ENCODE measurements at places on chromosomes 1 and 21.

GRCh38 chr1:247747616-247748015, 325 bp downstream of the OR14A2 start:
- no peak for DNase-seq

GRCh38 chr1:24955161-24955560, 25.1 kb upstream of the RUNX3 start:
- peak; percentile 48 for DNase-seq

GRCh38 chr1:66300972-66301451, 232.9 kb upstream of the SGIP1 start:
- no peak for DNase-seq

- no peak for DNase-seq
Observed at GRCh38 chr1:201346337-201346939, 31.0 kb downstream of the TNNT2 start.

GRCh38 chr1:10682108-10682445, 114.4 kb downstream of the CASZ1 start:
- DNase-seq, result no peak

DNA sequence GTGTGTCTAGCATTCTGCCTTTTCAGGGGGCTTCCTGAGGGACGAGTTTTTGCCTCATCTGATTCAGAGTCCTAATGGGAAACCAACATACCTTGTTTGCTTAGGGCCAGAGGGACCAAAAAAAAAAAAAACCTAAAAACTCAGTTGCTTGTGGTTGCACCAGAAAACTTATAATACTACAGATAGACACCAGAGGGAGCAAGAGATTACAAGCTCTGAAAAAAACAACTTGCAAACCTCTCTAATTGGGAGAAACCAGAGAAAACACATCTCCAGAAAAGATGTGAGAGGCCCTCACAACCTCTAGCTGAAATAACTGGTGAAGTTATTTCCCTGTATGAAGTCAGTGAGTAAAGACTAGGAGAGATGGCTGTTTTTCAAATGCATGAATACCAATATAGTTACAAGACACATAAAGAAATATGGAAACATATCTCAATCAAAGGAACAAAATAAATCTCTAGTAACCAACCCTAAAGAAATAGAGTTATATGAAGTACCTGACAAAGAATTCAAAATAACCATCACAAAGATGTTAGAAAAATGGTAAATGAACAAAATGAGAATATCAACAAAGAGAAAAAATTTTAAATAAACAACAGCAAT, 233.7 kb upstream of the NFIA start:
- no peak for DNase-seq

DNA sequence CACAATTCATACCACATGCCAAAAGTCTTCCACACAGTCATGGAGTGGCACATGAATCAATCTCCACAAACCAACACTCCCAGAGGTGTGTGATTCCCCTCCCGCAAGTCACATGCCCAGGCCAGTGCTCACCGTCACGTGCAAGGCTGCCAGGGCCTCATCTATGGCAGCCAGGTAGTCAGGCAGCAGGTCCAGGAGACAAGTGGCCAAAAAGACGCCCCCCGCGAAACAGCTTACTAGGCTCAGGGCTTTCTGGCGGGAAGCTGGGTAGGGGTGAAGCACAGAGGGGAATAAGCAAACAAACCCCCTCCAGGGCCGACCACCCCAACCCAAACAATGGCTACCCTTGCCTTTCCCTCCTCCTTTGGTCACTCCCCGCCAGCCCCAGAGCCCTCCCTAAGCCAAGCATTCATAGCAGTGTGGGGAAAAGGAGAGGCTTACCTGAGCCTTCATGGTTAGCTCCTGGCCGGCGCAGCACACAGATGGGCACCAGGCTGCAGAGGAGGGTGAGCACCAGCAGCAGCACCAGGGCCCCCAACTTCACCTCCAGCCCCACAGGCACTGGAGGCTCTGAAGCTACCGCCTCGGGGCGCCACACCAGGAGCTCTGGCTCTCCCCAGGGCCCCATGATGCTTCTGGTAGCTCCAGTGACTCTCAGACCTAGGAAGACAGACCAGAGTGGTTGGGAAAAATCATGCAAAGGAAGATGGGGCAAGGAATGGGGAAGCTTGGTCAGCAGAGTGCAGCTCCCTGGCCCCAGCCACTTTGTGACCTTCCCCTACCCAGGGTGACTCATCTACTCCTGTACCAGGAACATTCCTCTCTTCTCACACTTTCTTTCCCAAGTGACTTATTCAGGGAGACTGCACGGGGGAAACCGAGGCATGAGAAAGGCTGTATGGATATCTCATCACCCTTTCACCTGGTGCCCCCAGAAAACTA, 978 bp downstream of the SLC39A1 start:
- DNase-seq, result no peak

DNA sequence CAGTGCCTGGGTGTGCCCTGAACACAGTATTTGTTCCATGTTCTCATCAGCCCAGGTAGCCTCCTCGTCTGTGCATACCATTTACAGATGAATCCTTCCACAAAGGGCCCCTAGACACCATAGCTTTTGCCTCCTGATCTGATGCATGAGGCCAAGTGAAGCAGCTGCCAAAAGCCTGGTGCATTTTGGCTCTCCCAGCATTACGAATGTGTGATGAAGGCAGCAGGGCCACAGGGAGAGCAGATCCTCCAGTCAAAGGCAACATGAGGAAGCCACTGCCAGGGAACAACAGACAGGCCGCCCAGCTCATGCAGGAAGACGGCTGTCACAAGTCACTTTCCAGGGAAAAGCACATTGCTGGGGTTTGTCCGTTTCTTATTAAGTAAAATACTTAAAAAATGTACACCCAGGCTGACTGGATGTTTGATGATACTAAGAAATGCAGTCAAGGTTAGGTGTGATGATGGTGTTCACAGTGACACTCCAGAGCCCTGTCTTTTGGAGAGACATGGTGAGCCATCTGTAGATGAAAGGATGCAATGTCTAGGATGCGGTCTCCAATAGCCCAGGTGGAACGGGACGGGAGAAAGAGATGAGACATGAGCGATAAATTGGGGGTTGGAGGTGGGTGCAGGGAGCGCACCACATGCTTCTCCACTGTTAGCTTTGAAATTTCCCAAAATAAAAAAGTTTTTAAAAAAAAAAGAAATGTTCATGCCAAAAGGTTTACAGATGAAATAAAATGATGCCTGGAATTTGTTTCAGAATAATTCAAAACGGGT, 48.7 kb downstream of the NPHP4 start:
- DNase-seq, result no peak

DNA sequence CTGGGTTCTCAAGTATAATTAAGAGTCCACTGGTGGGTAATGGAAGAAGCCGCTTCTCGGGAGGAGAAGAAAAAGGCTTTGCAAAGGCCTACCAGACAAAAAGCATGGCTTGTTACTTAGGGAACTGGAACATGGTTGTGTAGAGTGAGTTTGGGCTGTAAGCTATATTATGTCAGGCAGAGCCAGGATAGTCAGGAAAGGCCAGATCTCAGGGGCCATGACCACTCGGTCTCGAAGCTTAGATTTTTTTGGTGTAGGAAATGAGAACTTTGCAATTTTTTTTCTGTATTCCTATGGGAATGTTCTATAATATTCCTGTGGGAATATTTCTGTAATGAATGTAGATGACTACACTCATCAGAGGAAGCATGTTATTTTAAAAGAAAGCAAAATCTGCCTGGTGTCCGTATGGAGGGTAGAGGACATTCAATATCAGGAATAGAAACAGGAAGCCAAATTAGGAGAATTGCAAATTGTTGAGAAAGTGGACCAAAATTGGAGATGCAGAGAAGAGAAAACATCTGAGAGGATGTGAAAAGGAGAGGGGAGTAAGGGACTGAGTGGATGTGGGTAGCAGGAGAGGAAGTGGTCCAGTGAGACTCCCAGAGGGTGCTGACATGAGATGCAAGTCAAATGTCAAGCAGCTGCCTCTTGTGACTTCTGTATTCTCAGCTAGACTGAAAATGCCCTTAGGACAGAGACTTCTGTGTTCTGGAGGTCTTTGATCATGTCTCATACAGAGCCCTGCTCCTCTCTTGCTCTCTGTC, 45.2 kb upstream of the HAO2 start:
- DNase-seq, result no peak

DNA sequence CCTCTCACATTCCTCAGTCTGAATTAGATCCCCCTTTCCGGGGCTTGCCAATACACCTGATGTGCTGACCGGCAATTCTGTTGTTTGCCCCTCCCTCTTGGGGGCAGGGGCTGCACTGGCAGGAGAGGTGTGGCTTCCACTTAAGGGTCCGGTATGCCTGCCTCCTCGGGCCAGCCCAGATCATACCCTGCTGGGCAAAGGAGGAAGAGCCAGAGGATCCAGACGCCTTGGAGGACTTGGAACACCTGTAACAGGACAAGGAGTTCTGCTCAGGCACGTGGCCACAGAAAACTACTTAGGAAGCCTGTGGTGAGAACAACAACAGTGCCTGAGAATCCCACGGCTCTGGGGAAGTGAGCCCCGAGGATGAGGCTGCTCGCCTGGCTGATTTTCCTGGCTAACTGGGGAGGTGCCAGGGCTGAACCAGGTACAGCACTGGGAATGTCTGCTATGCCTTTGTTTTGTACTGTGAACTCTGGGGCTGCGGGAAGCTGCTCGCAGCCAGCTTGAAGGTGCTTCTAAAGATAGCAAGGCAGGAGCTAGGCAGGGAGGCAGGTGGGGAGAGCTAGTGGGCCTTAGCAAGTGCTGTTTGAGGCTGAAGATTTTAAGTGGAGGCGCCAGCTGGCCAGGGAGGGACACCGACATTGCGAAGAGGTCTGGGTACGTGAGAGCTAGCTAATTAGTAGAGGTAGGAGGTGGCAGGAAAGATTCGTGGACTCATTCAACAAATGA, at the start of gene SMPDL3B:
Gene SMPDL3B, plus strand, starts transcription at position 183 of the 732 bp plus-strand sequence. Its CDS starts 184 bp downstream, at position 367.
- no peak for DNase-seq

GRCh38 chr1:218887141-218887925, 286.3 kb upstream of the LYPLAL1 start:
- no peak for DNase-seq

GRCh38 chr1:35394386-35394785, 125.9 kb downstream of the ZMYM4 start:
- DNase-seq, result no peak

GRCh38 chr1:201324821-201325677, 41.7 kb downstream of the PKP1 start:
- no peak for DNase-seq

DNA sequence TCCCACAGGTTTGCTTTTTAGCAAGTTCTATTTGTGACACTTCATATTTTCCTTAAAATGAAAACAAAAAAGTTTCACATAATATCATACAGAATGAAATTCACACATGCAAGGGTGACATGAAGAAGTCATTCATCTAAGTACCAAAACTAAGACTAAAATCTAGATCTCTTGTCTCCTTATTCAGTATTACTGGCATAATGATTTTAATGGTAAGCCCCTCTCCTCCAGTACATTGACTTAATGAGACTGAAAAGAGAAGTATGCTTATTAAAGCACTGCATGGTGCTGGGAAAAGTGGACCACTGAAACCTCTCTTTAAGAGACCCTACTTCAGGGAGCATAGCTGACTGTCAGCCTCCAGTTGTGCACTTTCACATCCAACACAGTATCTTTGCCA, 99.5 kb downstream of the NEGR1 start:
- no peak for DNase-seq

- DNase-seq, result no peak
Observed at GRCh38 chr1:54487571-54488050, 60.4 kb upstream of the ACOT11 start.

DNA sequence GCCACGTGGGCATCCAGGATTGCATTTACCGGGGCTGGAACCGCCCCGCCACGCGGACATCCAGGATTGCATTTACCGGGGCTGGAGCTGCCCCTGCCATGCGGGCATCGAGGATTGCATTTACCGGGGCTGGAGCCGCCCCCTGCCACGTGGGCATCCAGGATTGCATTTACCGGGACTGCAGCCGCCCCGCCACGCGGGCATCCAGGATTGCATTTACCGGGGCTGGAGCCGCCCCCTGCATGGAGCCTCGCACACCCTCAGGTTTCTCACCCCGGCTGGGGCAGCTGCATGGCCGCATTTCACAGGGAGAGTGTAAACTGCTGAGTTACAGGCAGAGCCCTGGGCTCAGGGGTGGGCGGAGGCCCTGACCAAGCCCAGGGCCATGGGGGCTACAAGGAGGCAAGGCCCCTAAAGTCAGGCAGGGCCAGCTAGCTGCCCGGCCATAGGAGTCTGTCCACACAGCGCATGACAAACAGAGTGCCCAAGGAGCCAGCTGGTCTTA, 166.8 kb upstream of the ARHGEF16 start:
- no peak for DNase-seq

GRCh38 chr1:226916497-226916896, 23.6 kb upstream of the COQ8A start:
- DNase-seq, result no peak

- DNase-seq, result no peak
Observed at GRCh38 chr1:111656086-111657017, 36.8 kb downstream of the RAP1A start.

DNA sequence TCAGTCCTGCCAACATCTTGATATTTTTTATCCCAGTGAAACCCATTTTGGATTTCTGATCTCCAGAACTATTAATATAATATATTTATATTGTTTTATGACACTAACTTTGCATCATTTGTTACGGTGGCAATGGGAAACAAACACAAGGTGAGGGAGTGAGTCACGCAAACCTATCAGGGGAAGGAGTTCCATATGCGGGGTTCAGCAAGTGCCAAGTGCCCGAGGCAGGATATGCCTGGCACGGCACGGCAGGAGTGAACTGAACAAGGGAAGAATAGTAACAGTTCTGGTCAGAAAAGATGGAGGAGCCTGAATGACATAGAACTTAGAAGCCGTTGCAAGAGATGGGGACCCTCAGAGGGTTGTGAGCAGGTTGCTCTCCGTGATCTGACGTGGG, 7.7 kb upstream of the IL10RB start:
- no peak for DNase-seq

GRCh38 chr21:37237764-37238163, 29.4 kb downstream of the VPS26C start:
- no peak for DNase-seq

- no peak for DNase-seq
Observed at GRCh38 chr1:180860535-180860934, 52.2 kb upstream of the KIAA1614 start.

GRCh38 chr1:232613752-232614381, 16.1 kb downstream of the SIPA1L2 start:
- DNase-seq, result no peak

DNA sequence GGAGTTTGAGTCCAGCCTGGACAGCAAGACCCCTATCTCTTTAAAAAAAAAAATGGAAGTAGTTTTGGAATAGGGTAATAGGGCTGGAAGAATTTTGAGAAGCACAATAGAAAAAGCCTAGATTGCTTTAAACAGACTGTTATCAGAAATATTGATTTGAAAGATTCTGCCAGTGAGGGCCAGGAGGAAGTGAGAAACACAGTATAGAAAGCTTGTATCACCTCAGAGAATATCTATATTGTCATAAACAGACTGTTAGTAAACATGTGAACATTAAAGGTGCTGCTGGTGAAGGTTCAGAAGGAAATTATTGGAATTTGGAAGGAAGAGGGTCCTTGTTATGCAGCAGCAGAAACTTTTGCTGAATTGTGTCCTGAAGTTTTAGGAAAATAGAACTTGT, 24.8 kb upstream of the PSEN2 start:
- DNase-seq, result no peak

Data from stimulated activated CD8-positive, alpha-beta memory T cell treated with anti-CD3 and anti-CD28 coated beads, Interleukin-12 subunit alpha, Interleukin-12 subunit beta, amount 100 ng/mL, for 4 hours (primary cell).